ENCODE measurements at places on chromosomes 4 and X.
A peak's percentile ranks its signal among the peaks of the same experiment; 100 is the strongest.

GRCh38 chr4:41146716-41147506 lies 67.4 kb downstream of the APBB2 start:
- DNase-seq, result no peak

DNA sequence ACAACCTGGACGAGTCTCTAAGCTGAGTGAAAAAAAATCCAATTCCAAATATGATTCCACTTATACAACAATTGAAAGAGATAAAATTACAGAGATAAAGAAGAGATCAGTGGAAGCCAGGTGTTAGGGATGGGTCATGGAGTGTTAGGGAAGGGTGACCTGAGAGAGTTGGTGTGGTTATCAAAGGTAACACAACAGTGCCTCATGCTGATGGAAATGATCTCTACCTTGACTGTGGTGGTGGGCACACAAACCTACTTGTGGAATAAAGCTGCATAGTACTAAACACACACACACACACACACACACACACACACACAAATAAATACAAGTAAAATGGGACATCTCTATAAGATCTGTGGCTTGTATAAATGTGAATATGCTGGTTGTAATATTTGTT lies 26.0 kb downstream of the BEND2 start:
- no peak for DNase-seq

GRCh38 chr4:96827086-96827485 lies 987.2 kb downstream of the PDHA2 start:
- no peak for DNase-seq

DNA sequence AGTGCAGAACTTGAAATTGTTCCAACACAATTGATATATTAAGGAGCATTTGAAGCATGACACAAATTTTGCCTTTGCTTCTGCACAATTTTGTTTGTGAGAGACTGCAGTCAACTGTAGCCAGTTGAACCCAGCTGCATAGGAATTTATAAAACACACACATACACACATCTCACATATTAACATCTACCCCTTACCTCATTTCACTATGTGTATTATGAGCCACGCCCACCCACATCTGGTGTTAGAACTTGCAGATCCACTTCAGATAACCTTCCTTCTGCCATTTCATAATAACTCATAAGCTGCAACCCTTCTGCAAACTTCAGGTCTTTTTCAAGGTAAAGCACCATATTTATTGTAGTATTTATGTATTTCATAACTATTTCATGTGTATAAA lies 188.1 kb upstream of the WDFY3 start:
- DNase-seq, result no peak

DNA sequence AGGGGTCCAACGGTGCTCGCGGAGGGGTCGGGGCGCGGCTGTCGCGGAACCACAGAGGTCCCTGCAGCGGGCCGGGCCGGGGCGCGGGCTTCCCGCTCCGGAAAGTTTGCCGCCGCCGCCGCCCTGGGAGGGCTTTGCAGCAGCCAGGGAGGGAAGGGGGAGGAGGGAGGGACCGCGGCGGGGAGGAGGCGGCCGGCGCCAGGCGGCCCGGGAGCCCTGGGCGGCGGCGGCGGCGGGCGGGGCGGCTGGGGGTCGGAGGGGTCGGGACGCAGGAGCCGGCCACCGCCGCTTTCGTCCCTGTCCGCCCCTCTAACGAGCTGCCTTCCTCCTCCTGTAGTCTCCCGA lies 375 bp downstream of the FGFR3 start:
- DNase-seq, result peak; percentile 13

GRCh38 chr4:154781126-154781982 lies at the start of gene RBM46:
Gene RBM46 (plus strand): TSS chr4:154781272. CDS start chr4:154796753, 15,481 bp downstream.
- no peak for DNase-seq

- DNase-seq, result no peak
These were observed 73.9 kb upstream of the VCX3B start for GRCh38 chrX:8390771-8391170.

GRCh38 chrX:13666836-13667235 lies 13.9 kb downstream of the TCEANC start:
- no peak for DNase-seq

DNA sequence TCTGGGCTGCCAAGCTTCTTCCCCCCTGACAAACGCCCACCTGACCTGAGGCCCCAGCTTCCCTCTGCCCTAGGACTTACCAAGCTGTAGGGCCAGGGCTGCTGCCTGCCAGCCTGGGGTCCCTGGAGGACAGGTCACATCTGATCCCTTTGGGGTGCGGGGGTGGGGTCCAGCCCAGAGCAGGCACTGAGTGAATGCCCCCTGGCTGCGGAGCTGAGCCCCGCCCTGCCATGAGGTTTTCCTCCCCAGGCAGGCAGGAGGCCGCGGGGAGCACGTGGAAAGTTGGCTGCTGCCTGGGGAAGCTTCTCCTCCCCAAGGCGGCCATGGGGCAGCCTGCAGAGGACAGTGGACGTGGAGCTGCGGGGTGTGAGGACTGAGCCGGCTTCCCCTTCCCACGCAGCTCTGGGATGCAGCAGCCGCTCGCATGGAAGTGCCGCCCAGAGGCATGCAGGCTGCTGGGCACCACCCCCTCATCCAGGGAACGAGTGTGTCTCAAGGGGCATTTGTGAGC lies 37.0 kb downstream of the HTRA3 start:
- no peak for DNase-seq

DNA sequence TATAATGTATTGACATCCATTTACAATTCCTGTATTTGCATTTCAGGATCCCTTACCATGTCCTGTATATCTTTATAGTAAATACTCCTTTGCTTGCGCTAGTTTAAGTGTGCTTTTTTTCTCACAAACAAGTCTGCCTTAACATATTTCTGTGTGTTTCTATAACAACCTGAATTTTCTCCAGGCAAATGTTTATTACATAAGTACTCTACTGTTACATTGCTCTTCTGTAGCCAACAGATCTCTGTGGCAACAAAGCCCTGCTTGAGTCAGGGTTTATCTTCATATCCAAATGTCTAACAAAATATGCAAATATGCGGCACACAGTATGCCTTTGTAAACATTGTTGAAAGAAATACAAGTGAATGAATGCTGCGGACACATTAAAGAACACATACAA lies 625.5 kb downstream of the TLL1 start:
- no peak for DNase-seq

DNA sequence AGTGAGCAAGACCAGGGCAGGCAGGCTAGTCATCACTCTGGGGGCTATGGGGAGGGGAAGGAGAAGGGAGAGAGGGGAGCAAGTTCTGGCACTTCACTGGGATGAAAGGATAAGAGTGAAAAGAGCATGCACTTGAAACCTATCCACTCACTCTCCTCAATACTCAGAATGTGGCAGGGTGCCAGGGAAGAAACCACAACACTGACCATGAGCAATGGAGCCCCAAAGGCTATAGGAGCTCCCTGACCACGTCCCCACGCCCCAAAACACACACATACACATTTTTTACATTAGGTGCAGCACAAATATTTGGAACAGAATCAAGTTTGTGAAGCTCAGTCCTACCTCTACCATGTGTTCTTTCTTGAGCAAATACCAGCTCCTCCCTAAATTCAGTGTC lies 132.2 kb downstream of the IDS start:
- no peak for DNase-seq

DNA sequence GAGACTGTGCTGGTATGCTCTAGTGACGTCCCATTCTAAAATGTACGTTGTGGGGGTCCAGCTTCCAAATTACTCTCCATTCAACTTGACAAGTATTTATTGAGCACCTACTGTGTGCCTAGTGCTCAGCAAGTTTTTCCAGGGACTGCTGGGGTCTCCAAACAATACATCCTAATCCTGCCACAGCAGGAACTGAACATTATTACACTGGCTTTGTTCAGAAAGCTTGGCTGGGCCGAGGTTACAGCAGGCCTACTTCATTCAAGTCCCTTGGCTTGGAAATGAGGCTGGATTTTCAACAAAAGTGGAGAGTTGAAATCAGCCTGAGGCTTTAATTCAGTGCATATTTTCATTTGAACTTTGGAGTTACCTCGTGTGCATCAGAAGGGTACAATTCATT lies 78.0 kb downstream of the GUCY2F start:
- no peak for DNase-seq

GRCh38 chr4:148923881-148924280 lies 481.7 kb upstream of the NR3C2 start:
- DNase-seq, result no peak

- DNase-seq, result no peak
These were observed 10.3 kb downstream of the HELT start for GRCh38 chr4:185028625-185029024.

DNA sequence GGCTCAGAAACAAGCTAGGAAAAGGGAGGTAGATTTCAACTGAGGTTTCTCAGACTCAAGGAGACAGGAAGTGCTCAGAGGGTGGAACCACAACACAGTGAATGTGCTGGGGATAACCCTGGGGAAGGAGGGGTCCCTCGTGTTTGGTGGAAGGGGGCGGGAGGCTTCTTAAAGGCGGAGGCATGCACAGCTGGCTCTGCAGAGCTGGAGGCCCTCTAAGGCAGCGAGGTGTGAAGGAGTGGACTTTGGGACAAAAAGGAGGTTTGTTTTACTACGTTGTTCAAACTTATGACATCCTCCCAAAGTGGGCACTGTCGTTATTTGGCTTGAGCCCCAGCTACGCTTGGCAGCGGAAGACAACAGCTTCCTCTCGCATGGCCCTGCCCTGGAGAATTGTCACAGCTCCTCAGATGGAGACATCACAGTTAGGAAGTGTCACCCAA lies 21.7 kb upstream of the MTM1 start:
- no peak for DNase-seq

DNA sequence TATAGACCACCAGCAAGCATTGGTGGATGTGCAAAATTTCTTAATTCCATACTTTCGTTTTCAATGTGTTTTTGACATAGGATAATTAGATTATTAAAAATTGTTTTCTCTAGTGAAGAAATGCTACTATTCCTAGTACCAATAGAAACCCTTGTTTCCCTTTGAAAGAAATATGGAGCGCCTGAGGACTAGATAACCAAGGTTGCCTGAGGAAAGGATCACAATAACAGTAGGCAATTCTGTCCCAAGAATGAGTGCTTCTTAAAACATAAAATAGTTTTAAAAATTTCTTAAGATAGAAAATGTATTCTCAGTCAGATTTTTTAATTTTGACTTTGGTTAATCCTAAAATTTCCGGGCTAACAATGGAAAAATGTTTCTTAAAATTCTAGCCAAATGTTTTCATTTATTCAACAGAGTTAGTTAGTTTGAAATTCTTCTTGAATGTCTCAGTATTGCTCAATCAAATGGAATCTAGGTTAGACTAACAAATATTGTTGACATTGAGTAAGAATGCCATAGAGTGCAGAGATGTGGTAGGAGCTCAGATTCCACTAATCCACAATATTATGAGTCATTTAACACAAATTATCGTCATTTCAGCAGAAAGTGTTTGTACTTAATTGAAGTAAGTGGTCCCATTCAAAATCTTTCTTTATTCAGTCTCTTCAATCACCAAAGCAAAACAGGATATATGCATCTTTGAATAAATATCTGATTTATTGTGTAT lies 666.0 kb downstream of the GRID2 start:
- DNase-seq, result no peak

DNA sequence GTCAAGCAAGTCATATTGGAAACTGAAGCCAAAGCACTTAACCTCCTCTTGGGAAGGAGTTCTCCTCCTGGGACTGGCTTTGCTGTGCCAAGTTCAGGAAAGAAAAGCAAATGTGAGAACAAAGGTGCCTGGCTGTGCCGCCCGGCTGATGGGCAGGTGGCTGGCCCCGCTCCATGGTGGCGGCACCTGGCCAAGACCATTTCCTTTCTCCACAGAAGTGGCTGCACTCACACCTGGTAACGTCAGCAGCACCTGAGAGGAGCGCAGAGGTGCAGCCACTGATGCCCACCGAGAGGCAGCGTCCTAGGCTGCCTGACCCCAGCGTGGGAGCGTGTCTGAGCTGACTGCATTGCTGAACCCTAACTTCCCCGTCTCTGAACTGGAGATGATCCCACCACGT lies 54.3 kb downstream of the DCTD start:
- no peak for DNase-seq

- no peak for DNase-seq
These were observed 83.1 kb upstream of the VCX start for GRCh38 chrX:7759830-7760229.

- DNase-seq, result no peak
These were observed 4.9 kb downstream of the MBNL3 start for GRCh38 chrX:132483951-132484350.

- no peak for DNase-seq
These were observed 14.1 kb upstream of the SCRG1 start for GRCh38 chr4:173413036-173413435.

DNA sequence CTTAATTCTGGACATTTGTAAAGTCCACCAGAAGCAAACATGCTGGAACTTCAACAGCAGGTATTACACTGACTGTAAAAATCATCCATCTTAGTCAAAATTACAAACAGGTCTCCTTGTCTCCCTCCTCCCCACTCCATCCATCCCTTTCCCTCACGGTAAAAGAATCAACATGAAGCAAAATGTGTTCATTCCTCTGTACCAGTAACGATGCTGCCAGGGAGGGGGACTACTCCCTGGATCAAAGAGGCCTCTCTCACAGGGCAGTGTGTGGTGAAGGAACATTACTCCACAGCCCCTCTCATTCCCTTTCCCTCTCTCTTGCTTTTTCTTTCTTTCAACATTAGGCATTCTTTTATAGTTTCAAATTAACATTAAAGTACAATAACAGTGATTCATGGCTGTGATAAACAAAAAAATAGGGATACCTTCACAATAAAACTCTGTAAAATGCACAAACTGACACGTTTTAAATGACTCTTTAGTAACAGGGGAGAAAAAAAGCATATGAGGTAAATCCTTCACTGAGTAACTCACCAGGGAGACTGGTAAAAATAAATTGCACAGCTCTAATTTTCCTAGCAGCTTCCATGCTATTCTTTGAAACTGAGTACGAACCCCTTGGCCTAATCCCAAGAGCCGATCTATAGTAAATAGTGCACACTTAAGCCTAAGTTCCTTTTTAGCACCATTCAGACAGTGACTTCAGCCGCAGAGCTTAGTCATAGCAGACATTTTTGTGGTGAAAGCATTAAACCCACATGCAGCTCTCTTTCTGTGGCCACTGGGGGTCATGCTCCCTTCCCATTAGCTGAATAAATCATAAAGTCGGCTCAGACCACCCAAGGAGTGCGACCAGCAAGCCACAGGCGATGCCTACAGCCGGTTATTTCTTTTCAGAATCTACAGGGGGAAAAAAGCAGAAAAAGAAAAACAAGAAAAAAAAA lies 215.6 kb upstream of the GYPA start:
- DNase-seq, result no peak

- DNase-seq, result peak; percentile 38
These were observed 20.6 kb downstream of the ZDHHC9 start for GRCh38 chrX:129823115-129823514.

DNA sequence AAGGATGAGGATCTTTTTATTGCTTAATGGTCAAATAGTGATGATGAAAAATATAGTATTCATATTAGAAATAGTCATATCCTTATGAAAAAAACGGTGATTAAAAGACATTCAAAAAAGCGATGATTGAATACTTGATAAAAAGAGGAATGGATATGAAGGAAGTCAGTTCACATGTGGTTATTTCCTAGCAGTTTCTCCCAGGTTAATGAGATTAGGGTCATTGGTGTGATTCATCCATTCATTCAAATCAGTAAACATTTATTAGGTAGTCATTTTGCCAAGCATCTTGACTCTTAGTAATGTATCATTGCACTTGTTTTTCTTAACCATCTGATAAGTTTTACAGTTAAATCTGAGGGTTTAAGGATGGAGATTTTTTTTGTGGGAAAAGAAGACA lies 294.1 kb downstream of the ARHGAP24 start:
- no peak for DNase-seq

GRCh38 chr4:170979736-170980135 lies 833.5 kb upstream of the GALNTL6 start:
- DNase-seq, result no peak

- no peak for DNase-seq
These were observed 47.8 kb upstream of the DDX53 start for GRCh38 chrX:22952010-22952409.

Data from activated CD4-positive, alpha-beta T cell treated with anti-CD3 and anti-CD28 coated beads, Interleukin-2, amount 50 U/mL, for 4 hours (primary cell).